ENCODE measurements at places on chromosomes 16 and 17. TPM values are rescaled to one million over a fixed set of nuclear protein-coding genes. Genes with fewer than 3 reads are reported as not detected.

Gene KCNAB3
- total RNA-seq, result 0.23 TPM

Gene TP53TG3
- not detected for total RNA-seq

Gene KIF18B
- total RNA-seq, result 11.9 TPM

Gene TMEM92
- 2.8 TPM for total RNA-seq

Gene RFFL
- total RNA-seq, result 24.0 TPM

Gene ATP2C2
- 0.17 TPM for total RNA-seq

DNA sequence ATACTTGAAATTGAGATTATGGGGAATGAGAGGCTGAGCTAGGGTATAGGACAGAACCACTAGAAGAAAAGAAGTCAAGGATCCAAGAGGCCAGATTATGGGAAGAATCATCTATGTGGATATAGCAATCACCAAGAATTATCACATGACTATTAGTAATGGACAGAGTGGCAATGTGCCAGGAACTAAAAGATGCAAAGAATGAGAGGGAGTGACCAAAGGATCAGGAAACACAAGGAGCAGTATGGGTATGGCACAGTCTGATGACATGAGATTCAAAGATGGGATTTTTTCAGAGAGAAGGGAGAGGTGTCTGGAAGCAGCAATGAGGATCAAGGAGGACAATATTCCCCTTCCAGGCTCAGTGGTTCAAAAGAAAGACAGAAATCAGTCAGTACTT is 212.2 kb downstream of the AATF start:
- H3K27ac ChIP-seq, result no peak overlapping the region
- H3K36me3 ChIP-seq, result peaks cover 38% of the 10 kb centered on the region
- H3K4me3 ChIP-seq, result no peak overlapping the region

- H3K36me3 ChIP-seq, result no peaks in the 10 kb centered on the region
- no peak for DNase-seq
- no peak overlapping the region for H3K4me3 ChIP-seq
- H3K4me1 ChIP-seq, result no peaks in the 10 kb centered on the region
These were observed 203.6 kb downstream of the HS3ST4 start for GRCh38 chr16:25895380-25895779.

DNA sequence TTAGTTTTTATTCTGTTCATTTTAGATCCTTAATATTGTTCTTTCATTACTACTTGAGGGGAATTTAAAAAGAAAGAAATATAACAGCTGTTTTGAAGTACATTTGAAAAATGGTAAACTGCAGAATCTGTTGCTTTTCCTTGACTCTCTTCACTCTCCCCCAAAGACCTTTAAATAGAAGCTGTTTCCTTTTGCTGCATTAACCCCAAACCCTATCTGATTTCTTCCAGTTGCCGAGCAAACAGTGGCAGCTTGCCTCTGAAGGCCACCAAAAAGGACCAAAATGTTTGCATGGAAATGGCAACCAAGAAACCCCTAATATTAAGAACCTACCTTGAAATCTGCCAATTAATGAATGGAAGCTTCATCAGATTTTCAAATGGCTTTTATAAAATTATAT is 37.1 kb downstream of the PRKCA start:
- H3K36me3 ChIP-seq, result no peaks in the 10 kb centered on the region
- no peaks in the 10 kb centered on the region for H3K27me3 ChIP-seq
- peaks cover 4% of the 10 kb centered on the region for H3K4me1 ChIP-seq

DNA sequence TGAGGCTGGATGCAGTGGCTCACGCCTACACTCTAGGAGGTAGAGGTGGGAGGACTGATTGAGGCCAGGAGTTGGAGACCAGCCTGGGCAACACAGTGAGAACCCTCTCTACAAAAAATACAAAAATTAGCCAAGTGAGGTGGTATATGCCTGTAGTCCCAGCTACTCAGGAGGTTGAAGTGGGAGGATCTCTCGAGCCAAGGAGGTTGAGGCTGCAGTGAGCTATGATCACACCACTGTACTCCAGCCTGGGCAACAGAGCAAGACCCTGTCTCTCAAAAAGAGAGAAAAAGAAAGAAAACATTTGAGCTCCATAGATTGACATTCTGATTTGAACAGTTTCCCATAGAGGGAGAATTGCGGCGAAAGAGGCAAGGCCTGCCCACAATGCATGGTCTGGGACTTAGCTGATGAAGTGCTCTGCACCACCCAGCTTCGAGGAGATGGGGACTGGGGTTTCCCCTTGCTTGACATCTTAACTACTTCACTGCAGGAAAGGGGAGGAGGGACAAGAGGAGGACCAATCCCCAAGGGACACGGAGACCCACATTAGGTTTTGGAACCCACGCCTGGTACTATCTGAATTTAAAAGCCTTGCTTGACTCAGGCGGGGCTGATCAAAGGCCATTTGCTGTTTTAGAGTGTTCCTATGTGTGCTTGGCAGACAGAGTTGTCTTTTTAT is 21.7 kb downstream of the MSI2 start:
- no peaks in the 10 kb centered on the region for H3K36me3 ChIP-seq
- no peak overlapping the region for H3K27ac ChIP-seq
- H3K4me3 ChIP-seq, result no peak overlapping the region
- H3K27me3 ChIP-seq, result no peaks in the 10 kb centered on the region

DNA sequence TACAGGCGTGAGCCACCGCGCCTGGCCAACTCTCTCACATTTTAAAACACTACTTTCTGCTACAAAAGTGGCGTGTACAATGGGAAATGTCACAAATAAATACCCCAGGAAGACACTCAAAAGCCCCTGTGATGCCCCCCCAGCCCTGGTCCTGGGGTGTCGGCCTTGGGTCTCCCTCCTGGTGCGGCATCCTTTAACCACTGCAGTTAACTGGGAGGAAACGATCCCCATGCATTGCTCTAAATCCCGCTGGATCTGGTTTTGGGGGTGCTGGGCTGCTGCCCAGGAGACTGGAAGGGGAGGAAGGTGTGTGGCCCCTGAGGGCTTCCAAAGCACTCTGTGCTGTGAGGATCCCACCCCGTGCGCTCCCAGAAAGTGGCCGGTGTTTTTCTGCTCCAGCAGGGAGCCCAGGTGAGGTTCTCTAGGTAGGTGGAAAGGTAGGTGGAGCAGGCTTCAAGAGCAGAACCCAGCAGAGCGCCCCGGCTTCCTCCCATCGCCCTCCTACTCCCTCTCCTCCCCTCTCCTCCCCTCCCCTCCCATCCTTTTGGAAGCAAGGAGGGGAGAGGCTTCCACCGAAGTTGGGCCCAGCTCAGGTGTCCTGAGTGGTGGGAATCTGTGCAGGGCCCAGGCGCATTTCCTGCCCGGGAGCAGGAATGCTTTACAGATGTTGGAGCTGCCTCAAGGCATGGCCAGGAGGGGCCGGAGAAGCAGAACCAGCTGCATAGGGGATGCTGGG is 363.3 kb downstream of the SEC14L1 start:
- DNase-seq, result no peak
- no peaks in the 10 kb centered on the region for H3K27me3 ChIP-seq
- H3K27ac ChIP-seq, result no peak overlapping the region
- no peak overlapping the region for H3K4me3 ChIP-seq
- H3K36me3 ChIP-seq, result peaks cover 2% of the 10 kb centered on the region

DNA sequence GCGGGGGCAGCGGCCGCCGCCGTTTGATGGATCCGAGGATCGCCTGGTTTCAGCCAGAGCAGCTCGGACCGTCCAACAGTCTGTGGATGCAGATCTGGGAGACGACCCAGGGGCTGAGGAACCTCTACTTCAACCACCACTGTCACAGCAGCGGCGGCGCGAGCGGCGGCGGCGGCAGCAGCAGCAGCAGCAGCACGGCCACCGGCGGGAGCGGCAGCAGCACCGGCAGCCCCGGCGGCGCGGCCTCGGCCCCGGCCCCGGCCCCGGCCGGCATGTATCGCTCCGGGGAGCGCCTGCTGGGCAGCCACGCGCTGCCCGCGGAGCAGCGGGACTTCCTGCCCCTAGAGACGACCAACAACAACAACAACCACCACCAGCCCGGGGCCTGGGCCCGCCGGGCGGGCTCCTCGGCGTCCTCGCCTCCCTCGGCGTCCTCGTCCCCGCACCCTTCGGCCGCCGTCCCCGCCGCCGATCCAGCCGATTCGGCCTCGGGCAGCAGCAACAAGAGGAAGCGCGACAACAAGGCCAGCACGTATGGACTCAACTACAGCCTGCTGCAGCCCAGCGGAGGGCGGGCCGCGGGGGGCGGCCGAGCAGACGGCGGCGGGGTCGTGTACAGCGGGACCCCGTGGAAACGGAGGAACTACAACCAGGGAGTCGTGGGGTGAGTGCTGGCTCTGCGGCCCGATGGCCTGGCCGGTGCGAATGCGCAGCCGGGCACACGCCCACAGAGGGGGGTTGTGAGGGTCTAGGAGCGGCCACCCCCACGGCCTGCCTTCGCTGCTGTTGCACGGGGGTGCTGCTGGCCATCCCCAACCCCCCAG is 702 bp downstream of the TENT4B start:
- DNase-seq, result peak; percentile 45
- H3K4me1 ChIP-seq, result peaks cover 10% of the 10 kb centered on the region
- no peaks in the 10 kb centered on the region for H3K36me3 ChIP-seq
- H3K27me3 ChIP-seq, result no peaks in the 10 kb centered on the region
- peak overlapping the region; percentile 93 for H3K27ac ChIP-seq

DNA sequence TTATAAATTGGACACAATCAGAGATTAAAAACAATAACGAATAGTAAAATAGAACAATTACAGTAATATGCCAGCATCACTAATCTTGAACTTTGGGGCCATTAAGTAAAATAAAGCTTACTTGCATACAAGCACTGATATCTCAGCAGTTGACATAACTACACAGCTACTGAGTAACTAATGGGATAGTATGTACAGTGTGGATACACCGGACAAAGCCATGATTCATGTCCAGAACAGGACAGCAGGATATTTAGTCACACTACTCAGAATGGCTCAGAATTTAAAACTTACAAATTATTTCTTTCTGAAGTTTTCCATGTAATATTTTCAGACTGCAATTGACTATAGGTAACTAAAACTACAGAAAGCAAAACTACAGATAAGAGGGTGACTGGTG is 427.5 kb downstream of the CDH13 start:
- H3K4me1 ChIP-seq, result no peaks in the 10 kb centered on the region
- no peak overlapping the region for H3K27ac ChIP-seq
- no peaks in the 10 kb centered on the region for H3K27me3 ChIP-seq
- no peak overlapping the region for H3K4me3 ChIP-seq

DNA sequence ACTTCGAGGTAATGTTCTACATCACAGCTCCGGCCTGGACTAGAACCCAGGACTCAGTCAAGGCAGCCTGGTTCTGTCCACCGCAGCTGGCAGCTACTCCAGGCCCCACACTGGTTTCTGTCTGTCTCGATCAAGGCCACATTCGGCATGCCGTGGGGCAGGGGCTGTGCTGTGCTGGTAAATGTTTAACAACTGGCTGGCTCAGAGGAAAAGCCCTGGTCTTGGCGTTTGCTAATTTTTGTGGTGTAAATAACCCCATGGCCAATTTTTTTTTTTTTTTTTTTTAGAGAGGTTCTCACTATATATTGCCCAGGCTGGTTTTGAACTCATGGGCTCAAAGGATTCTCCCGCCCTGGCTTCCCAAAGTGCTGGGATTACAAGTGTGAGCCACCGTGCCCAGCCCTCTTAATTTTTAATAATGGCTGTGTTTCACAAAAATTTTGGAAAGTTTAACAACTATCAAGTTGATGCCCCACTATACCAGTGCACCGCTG is 328 bp upstream of the DRC7 start:
- H3K4me1 ChIP-seq, result peaks cover 8% of the 10 kb centered on the region
- peak overlapping the region; percentile 45 for H3K27ac ChIP-seq
- peak; percentile 66 for DNase-seq
- no peak overlapping the region for H3K4me3 ChIP-seq

DNA sequence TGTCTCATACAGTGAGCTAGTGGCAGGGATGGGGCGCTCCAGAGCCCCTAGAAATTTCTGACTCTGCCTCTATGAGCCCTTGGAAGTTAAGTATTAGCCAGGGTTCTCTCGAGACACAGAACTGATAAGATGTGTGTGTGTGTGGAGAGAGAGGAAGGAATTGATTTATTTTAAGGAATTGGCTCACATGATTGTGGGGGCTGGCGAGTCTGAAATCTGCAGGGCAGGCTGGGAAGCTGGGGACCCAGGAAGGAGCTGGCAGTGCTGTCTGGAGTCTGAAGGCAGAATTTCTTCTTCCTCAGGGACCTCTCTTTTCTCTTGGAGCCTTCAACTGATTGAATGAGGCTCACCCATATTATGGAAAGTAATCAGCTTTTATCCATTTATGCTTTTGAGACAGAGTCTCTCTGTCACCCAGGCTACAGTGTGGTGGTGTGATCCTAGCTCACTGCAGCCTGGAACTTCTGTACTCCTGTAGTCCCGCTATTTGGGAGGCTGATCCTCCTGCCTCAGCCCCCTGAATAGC is 16.8 kb downstream of the LRRC75A start:
- no peak for DNase-seq
- no peak overlapping the region for H3K27ac ChIP-seq
- H3K36me3 ChIP-seq, result no peaks in the 10 kb centered on the region
- no peaks in the 10 kb centered on the region for H3K4me1 ChIP-seq
- H3K27me3 ChIP-seq, result no peaks in the 10 kb centered on the region
- no peak overlapping the region for H3K4me3 ChIP-seq

GRCh38 chr16:56824331-56824730 is 40.7 kb upstream of the SLC12A3 start:
- no peak overlapping the region for H3K27ac ChIP-seq
- no peak for DNase-seq
- no peaks in the 10 kb centered on the region for H3K27me3 ChIP-seq
- H3K36me3 ChIP-seq, result peaks cover 7% of the 10 kb centered on the region

- DNase-seq, result no peak
- H3K4me3 ChIP-seq, result no peak overlapping the region
- no peaks in the 10 kb centered on the region for H3K27me3 ChIP-seq
- no peak overlapping the region for H3K27ac ChIP-seq
These were observed 57.8 kb upstream of the PHOSPHO1 start for GRCh38 chr17:49288388-49288787.

DNA sequence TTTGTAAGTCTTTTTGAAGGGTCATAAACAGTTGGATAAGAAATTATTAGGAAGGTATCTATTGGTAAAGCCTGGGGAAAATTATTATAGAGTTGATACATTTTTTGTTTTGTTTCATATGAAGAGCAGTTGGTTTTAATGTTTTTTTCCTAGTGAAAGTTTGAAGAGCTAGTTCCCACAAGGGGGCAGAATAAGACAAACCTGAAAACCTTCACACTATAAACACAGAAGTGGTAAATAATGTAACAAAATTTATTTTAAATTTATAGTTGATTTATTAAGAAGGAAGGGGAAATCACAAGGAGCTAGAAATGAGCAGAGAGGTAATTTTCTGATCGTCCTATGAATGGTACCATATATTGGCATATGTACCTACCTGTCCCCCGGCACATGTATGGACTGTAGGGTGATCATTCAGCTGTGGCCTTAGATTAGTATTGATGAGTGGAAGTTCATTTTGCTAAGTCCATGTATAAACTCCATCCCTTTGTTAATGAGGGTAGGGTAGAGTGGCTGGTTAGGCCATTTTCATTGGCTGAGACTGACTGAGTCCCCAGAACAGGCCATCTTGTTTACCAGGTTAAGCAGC is 116.3 kb downstream of the TANC2 start:
- H3K4me3 ChIP-seq, result no peak overlapping the region
- no peak for DNase-seq
- no peaks in the 10 kb centered on the region for H3K4me1 ChIP-seq
- no peak overlapping the region for H3K27ac ChIP-seq
- no peaks in the 10 kb centered on the region for H3K36me3 ChIP-seq

GRCh38 chr17:75366432-75366831 is 39.0 kb downstream of the GRB2 start:
- H3K4me1 ChIP-seq, result peaks cover 13% of the 10 kb centered on the region
- H3K27ac ChIP-seq, result no peak overlapping the region
- no peak for DNase-seq
- H3K4me3 ChIP-seq, result no peak overlapping the region
